Fibroblast of mammary gland (primary cell): ENCODE measurements at places on chromosomes 7 and 10.
A peak's percentile ranks its signal among the peaks of the same experiment; 100 is the strongest.

GRCh38 chr10:116850058-116850611 is 836 bp downstream of the ENO4 start:
- no peak for DNase-seq

DNA sequence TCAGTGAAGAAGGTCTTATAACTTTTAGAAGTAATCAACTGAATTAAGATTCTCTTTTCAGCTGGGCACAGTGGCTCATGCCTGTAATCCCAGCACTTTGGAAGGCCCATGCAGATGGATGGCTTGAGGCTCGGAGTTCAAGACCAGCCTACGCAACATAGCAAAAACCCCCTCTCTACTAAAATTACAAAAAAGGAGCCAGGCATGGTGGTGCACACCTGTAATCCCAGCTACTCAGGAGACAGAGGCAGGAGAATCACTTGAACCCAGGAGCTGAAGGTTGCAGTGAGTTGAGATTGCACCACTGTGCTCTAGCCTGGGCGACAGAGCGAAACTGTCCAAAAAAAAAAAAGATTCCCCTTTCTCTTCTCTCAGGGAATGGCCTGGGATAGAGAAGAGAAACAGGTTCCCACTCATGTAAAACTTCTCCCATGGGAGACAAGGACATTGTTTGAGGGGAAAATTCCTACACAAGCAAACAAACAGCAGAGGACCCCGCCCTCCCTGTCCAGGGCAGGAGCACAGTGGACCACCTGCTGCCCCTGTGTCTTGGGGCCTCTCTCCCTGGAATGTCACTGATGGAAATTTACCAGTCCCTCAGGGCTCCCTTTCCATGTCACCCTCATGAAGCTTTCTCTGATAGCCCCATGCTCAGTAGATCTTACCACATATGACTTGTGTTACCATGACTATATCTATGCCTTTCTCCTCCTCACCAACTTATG is 5.6 kb downstream of the IL2RA start:
- DNase-seq = no peak

DNA sequence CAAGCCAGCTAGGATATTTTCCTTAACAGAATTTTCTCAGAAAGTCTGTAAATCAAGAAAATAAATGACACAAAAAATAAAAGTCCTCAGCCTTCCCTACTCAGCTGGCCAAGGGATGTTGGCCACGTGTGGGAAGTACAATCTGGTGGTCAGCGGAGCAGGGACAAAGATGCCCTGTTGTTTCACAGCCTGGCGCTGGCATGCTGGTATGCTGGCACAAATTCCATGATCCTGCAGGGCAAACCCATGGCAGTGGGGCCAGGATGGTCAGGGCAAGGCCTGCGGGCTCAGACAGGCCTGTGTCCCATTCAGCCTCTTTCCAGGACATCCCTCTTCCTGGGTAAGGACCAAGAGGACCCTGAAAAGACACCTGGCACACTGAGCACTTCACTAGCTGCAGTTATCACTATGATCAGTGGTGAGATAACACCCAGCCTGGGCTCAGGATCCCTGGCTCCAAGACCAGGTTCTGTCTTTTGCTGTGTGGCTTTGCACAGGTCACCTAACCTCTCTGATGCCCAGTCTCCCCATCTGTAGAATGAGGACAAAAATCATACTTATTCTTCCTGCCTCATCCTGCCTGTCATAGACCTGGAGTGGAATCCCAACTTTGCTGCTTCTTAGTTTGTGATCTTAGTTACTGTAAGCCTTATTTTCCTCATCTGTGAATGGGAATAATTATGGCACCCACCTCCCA is 10.8 kb upstream of the HSPA12A start:
- DNase-seq = no peak

DNA sequence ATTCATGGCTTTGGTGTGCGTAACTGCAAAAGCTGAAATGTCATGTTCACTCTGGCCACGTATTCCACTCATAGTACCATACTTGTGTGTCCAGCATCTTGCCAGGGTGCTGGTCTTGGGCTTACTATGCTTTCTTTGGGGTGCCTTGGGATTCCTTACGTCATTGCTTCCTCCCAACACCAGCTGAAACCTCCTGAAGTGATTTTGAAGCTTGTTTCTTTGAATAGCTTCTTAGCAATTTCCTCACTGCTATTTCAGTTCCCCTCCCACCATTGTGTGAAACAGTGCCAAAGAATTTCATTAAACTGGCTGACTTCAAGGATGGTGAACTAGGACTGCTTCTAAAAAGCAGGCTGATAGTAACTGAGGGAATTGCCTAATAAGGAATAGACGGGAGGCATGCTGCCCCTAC is 36.9 kb downstream of the ENTPD1 start:
- DNase-seq = peak; percentile 47

- peak; percentile 37 for DNase-seq
Measured at GRCh38 chr7:42479816-42480633, 243.0 kb upstream of the GLI3 start.

DNA sequence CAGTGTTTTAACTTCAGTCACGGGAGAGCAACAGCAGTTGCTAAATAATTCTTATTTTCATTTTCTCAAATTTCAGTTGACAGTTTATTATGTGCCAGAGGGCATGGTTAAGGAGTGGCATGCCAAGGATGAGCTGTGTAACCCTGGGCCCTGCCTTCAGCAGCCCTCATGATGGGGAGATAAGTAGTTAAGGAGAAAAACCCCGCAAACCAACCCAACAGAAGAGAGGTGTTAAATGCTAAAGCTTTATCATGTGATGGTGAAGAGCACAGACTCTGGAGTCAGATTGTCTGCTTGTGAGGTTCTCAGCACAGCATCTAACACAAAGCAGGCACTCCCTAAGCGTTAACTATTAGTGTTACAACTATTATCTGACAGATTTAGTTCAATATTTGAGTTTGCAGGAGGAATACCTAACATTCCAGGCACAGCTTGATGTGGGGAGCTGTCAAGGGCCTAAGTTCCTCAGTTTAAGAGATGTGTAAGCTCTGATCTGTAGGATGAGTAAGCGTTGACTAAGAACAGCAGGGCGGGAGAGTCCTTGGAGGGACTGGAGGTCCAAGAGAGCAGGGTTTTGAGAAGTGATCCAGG is 29.6 kb downstream of the STAM start:
- DNase-seq = peak; percentile 93

- DNase-seq = no peak
Measured at GRCh38 chr7:67764289-67764688, 767.7 kb downstream of the TYW1 start.

- peak; percentile 90 for DNase-seq
Measured at GRCh38 chr7:116522247-116522646, 2.6 kb upstream of the CAV1 start.

- DNase-seq = peak; percentile 81
Measured at GRCh38 chr10:100998183-100998990, 1.2 kb upstream of the LZTS2 start.

- no peak for DNase-seq
Measured at GRCh38 chr10:81021428-81022129, 483.9 kb downstream of the SH2D4B start.

GRCh38 chr7:92612501-92612900 is 22.3 kb upstream of the FAM133B start:
- DNase-seq = peak; percentile 49

DNA sequence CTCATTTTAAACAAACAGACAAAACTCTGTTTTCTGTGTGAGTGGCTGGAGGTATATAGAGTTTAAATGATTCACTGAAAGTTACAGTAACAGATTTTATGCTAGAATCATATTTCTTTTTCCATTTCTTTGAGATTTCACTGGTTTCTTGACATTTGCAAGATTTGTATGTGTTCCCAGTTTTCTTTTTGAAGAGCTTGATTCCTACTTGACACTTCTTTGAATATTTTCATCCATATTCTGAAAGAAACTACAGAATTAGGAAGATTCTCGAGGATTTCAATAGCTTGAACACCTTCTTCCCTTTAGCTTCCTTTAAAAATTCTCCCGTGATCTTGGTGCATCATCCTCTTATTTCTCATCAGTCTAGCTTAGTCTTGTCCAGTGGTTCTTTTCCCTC is 93.6 kb downstream of the ZNF277 start:
- DNase-seq = no peak

DNA sequence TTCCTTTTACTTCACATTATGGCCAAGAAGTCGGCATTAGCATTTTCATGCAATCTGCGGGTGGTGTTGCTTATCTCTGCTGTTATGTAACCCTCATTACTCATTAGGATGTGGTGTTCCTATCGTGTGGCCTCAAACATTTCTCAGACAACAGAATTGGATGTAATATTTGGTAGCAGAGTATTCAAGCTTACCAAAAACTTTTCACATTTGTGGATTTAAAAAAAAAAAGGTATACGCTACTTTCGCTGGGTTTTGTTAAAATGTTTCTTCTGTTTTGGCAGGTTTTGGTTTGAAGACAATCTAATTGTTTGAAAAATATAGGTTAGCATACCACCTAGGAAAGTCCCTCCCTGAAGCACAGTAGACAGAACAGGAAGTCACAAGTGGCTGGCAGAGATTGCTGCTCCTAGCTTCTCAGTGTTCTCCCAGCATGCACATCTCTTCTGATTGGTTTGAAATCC is 128.8 kb downstream of the GATA3 start:
- no peak for DNase-seq

- DNase-seq = no peak
Measured at GRCh38 chr7:27533652-27534081, 129.0 kb downstream of the HIBADH start.

- no peak for DNase-seq
Measured at GRCh38 chr10:4834898-4835405, 8.9 kb downstream of the AKR1E2 start.

DNA sequence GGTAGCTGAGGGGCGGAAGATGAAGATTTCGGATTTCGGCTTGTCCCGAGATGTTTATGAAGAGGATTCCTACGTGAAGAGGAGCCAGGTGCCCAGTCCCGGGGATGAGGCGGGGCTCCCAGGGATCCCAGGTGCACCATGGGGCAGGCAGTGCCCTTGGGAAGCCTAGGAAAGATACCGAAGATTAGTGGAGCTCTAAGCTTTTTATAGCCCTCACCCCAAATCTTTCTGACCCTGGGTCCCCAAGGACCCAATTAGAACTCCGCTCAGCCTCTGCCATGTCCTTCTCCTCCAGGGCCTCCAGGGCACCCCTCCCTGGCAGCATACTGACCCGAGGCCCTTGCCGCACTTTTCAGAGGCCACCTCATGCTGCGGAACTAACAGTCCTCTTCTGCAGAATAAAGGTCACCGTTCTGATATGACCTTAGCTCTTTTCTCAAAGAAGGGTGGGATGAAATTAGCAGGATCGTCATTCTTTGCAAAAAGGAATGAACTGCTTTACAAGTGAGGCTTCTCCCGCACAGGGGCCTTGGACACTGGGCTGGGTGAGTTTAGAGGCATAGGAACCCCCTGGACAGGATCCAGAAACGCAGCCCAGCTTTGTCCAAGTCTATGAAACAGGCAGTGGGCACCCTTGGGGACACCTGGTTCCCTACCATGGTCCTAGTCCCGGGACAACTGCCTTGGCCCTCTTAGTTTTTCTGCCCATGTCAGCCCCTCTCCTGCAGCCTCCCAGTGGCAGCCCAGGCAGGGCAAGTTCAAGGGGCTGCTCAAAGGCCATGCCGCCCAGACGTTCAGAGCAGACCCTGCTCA is 17.9 kb upstream of the CSGALNACT2 start:
- DNase-seq = no peak

- DNase-seq = no peak
Measured at GRCh38 chr7:3159039-3159438, 115.4 kb upstream of the CARD11 start.

- DNase-seq = no peak
Measured at GRCh38 chr10:28849821-28850220, 172.5 kb downstream of the BAMBI start.

GRCh38 chr7:37510043-37510634 is 61.5 kb upstream of the ELMO1 start:
- peak; percentile 17 for DNase-seq

- DNase-seq = peak; percentile 24
Measured at GRCh38 chr10:35959252-35959651, 317.2 kb upstream of the FZD8 start.

DNA sequence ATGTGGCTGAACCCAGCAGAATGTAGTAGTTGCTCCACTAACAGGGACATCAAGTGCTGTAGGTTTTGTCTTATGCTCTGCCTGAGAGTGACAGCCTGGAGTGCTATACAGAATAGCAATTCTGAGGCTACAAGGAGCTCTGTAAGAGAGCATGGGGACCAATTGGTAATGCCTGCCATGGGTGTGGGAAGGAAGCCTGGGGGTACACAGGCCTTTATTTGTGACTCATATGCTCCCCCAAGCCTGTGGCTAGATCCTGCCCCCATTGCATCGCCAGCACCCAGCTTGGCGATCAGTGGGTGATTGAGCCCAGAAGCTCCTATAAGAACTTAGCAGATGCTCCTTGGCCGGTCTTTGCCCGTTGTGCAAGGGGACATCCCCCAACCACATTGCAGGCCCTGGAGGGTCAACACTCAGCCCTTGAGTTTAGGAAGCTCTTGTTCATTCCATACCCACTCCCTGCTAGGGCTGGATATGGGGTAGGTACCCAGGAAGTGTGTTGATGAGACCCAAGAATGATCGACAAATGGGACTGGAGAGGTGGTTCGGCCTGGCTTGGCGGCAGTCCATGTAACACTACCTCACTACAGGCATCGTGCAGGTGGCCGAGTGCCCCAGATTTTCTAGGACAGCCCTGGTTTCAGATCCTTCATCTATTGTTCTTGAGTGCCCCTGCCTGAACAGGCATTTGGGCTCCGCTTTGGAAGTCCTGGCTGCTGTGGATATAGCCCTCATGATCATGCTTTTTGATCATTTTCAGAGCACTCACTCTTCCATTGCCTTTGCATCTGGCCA is 37.7 kb downstream of the ZMIZ1 start:
- DNase-seq = no peak

- DNase-seq = peak; percentile 28
Measured at GRCh38 chr7:141073173-141073640, 657 bp upstream of the TMEM178B start.

GRCh38 chr7:47482013-47482875 is 99.7 kb downstream of the TNS3 start:
- peak; percentile 96 for DNase-seq

DNA sequence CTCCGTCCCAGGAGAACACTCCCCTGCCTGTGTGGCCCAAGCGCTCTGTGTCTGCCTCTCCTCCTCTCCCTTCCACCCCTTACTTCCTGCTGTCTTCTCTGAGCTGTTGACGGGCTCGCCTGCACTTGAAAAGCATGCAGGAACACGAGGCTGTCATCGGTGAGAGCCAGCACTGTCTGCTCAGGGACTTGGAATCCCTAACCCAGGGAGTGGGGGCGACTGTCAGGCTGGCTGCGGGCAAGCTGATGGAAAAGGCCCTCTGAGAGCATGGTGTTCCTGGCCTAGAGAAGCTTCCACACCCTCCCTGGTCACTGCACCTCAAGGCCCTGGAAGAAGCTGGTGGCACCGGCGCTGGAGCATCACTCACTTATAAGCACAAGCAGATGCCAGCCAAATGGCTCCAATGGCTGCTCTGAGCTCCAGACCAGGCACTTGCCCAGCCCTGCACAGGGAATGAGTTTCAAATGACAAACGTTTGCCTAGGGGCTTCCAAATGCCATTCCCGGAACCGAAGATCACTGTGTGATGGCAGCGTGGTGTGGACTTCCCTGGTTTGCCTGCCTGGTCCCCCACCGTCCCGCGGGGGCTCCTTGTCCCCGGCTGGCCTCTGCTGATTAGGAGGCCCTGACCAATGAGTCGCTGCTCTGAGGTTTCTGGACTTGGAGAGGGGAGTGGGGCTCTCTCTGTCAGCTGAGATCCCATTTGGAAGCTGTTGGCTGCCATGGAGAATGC is 56.7 kb upstream of the EBF3 start:
- peak; percentile 18 for DNase-seq
